Stimulated activated CD8-positive, alpha-beta memory T cell treated with anti-CD3 and anti-CD28 coated beads, Interleukin-7, amount 100 ng/mL, for 24 hours (primary cell): ENCODE measurements at places on chromosomes 12 and 14.

GRCh38 chr12:97572220-97572619 lies 109.6 kb downstream of the RMST start:
- no peak for DNase-seq

GRCh38 chr12:92312463-92312964 lies 166.9 kb upstream of the BTG1 start:
- DNase-seq: no peak

- no peak for DNase-seq
Measured at GRCh38 chr14:34386865-34387485, 75.1 kb downstream of the SPTSSA start.

GRCh38 chr12:83318386-83319098 lies 631.8 kb downstream of the TMTC2 start:
- DNase-seq: no peak

GRCh38 chr12:55652352-55652751 lies 15.7 kb downstream of the OR10P1 start:
- no peak for DNase-seq

- no peak for DNase-seq
Measured at GRCh38 chr14:59215322-59215721, 26.9 kb downstream of the DAAM1 start.

- DNase-seq: no peak
Measured at GRCh38 chr14:77097006-77097699, 905 bp upstream of the CIPC start.

- no peak for DNase-seq
Measured at GRCh38 chr12:108822497-108823205, 34.7 kb downstream of the SSH1 start.

GRCh38 chr12:53232646-53233461 lies 845 bp upstream of the RARG start:
- DNase-seq: no peak

DNA sequence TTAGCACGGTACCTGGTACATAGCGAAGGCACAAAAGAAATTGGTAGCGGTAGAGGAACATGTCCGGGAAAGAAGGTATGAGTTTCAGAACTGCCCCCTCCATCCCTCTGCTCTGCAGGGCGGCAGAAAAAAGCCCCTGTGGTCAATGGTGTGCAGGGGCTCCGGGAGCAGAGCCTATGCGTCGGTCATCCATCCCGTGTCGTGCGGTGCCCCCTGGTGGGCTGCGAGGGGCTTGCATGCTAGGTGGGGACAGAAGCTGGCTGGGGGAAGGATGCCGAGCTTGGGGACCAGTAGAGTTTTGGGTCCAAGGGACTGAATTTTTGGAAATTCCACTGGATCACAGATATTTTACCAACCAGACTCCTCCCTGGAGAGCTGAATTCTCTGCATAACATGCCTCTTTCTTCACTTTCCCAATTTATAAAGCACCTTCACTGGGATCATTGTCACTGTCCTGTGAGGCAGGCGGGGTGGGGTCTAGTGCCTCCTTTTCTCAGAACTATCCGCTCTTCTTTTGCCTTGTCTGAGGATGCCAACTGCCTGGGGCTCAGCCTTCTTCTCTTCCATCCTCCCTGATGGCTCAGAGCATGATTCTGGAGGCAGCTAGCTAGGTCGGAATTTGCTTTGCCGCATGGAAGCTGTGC lies 148.7 kb downstream of the SMOC1 start:
- peak; percentile 63 for DNase-seq

DNA sequence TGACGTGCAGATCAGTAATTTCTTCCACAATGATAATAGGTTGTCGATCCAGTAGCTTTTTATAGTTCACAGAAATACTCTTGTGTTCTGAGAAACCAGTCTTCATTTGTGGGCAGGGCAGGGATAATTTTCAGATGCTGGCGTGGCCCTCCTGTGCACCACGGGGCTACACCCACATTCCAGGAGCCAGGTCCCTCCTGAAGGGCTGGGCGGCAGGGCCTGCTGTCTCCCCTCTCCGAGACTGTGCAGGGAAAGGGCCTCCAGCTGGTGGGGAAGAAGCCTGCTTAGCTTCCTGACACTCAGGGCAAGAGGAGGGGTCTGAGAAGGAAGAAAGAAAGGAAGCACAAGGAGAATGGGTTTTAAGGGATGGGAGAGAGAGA lies 94.9 kb downstream of the ADGRD1 start:
- DNase-seq: no peak

DNA sequence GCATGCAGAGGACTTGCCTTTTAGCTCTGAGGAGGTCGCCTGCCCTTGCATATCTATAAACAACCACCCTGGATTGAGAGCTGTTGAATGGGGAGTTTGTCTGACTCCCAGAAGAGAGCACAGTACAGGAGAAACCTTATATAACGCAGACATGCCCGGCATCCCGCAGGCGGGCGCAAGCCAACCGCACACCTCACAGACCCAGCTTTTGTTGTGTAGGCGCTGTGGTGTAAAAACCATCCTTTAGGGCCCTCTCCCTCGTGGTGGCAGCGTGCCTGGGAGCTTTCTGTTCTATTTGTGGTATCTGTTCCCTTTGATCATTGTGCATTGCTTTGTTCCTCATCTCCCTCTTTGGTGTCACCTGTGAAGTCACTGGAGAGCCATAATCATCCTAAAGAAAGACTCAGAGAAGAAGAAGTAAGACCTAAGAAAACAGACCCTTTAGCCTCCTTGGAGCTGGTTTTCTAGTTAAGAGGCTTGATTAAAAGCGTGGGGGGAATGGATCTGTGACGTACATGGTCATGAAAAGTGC lies 77.7 kb downstream of the ETV6 start:
- DNase-seq: no peak
